ENCODE measurements at places on chromosomes 5 and 9. TPM values are rescaled to one million over a fixed set of nuclear protein-coding genes. Genes with fewer than 3 reads are reported as not detected.

DNA sequence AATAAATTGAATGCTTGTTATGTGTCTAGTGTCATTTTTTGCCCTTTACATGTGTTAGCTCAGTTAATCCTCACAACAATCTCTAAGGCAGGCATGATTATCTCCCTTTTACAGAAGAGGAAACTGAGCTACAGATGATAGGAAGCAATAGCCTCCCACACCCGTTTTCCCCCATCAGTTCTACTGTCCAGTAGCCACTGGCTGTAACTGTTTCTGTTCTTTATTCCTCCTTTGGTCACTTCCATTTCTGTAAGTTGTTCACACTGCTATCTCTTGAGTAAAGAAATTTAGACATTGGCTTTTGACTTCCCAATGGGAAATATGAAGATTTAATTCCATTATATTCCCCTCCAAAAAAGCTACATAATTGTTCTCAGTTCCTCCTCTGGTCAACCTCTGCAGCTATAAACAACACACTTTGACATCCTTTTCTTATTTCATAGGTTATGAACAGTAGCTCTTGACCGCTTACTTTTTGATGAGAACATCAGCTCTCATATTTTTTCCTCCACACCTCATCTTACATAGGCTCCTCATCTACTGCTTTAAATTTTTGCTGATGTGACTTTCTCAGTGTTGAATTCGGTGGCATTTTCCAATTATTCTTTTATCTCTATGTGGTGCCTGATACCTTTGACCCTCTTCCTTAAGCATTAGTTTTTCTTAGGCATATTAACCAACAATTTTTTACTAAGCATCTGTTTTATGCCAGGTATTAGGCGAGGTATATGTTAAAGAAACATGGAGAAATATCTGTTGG, 21.4 kb downstream of the SPZ1 start:
- DNase-seq = no peak

The N4BP3 gene
- 0.32 TPM for total RNA-seq

- no peaks in the 10 kb centered on the region for H3K36me3 ChIP-seq
- H3K4me1 ChIP-seq = no peaks in the 10 kb centered on the region
- no peak for DNase-seq
- H3K27ac ChIP-seq = no peak overlapping the region
- no peak overlapping the region for H3K4me3 ChIP-seq
Measured at GRCh38 chr9:83153030-83153429, 90.1 kb upstream of the RASEF start.

- no peaks in the 10 kb centered on the region for H3K36me3 ChIP-seq
- H3K4me1 ChIP-seq = no peaks in the 10 kb centered on the region
- DNase-seq = no peak
- H3K27me3 ChIP-seq = no peaks in the 10 kb centered on the region
- H3K27ac ChIP-seq = no peak overlapping the region
Measured at GRCh38 chr5:123124859-123125595, 36.0 kb downstream of the PRDM6 start.

The EPB41L4A gene
- total RNA-seq = 25.9 TPM
